ENCODE measurements at places on chromosomes 5 and 9.

GRCh38 chr9:108417726-108418125 is 438.1 kb downstream of the ACTL7B start:
- no peak for DNase-seq

- DNase-seq: no peak
Measured at GRCh38 chr5:166561759-166562158, 1729.7 kb upstream of the WWC1 start.

DNA sequence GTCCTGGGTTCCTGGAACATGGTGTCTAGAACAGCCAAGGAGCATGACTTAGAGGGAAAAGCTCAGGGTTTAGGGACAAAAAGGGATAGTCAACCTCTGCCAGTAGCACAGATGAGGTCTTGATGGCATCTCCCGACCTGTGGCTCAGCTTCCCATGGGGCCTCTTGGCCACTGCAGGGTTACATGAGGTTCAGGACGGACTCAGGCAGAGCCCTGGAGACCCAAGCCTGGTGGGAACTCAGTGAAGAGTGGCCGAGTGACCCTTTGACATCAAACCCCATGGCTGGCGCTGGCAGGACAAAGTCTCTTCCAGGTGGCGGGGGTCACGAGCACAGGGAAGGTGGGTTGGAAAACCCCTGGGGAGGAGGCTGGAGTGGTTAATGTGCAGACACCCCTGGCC is 57.8 kb downstream of the MTRR start:
- no peak for DNase-seq

DNA sequence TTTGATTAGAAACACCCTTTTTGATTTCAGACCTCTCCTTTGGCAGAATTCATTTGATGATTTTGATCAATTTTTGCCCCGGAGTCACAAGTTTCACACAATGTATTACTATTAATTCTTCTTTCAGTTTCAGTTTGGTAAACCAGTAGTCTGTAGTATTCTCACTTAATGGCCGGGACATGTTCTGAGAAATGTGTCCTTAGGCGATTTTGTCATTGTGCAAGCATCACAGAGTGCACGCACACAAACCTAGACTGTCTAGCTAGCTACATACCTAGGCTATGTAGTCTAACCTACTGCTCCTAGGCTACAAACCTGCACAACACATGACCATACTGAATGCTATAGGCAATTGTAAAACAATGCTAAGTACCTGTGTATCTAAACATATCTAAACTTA is 662.5 kb downstream of the IRX1 start:
- no peak for DNase-seq

GRCh38 chr5:157289164-157289819 is 23.4 kb downstream of the CYFIP2 start:
- DNase-seq: no peak

DNA sequence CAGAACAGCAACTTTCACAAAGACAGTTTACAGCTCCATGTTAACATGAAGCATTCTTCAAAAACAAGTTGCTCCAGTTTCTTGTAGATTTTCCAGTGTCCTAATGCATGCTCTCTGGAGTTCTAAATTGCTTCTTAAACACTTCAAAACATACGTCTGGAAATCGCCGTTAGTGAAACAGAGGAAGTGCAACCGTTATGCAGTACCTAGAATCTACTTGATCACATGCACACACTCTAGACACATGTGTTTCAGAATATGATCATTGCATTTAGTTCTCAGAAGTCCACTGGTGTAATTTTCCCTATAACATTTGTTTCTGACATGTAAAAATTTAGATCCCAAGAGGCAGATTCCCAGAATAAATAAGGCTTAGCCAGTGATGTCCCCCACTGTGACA is 41.1 kb upstream of the RUFY1 start:
- DNase-seq: no peak

- no peak for DNase-seq
Measured at GRCh38 chr5:83817591-83817990, 96.9 kb upstream of the HAPLN1 start.

DNA sequence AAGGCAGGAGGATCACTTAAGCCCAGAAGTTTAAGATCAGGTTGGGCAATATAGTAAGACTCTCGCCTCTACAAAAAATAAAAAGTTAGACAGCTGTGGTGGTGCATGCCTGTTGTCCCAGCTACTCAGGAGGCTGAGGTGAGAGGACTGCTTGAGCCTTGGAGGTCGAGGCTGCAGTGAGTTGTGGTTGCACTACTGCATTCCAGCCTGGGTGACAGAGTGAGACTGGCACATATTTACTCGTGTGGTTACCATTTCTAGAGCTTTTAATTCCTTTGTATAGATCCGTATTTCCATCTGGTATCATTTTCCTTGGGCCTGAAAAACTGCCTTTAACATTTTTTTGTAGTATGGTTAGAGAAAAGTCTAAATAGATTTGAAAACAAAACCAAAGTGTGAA is 7.8 kb downstream of the IL6ST start:
- DNase-seq: no peak

DNA sequence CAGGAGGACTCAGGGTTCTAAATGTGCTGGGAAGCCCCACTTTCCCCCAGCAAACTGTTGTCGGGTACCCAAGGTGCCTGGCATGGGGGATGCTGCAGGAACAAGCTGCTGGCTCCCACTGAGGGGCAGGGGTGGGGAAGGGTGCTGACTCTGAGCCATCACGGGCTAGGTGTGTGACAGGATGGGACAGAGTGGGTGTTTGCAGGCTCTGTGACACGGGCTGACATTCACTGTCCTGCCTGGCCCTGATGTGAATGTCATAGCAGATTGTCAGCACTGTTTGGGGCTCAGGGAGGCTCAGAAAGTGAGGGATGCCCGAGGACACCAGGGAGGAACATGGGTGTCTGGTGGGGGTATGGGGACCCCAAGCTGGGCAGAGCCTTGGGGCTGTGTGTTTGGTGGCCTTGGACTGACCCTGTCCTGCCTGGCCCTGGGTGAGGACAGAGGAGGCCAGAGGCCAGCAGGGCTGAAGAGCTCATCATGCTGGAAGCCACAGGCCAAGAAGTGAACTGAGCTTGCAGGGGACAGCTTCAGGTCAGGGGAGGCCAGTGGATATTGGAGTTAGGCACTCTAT is 20.6 kb downstream of the WNK2 start:
- no peak for DNase-seq

GRCh38 chr5:154351141-154351540 is 94.7 kb upstream of the SAP30L start:
- DNase-seq: no peak

DNA sequence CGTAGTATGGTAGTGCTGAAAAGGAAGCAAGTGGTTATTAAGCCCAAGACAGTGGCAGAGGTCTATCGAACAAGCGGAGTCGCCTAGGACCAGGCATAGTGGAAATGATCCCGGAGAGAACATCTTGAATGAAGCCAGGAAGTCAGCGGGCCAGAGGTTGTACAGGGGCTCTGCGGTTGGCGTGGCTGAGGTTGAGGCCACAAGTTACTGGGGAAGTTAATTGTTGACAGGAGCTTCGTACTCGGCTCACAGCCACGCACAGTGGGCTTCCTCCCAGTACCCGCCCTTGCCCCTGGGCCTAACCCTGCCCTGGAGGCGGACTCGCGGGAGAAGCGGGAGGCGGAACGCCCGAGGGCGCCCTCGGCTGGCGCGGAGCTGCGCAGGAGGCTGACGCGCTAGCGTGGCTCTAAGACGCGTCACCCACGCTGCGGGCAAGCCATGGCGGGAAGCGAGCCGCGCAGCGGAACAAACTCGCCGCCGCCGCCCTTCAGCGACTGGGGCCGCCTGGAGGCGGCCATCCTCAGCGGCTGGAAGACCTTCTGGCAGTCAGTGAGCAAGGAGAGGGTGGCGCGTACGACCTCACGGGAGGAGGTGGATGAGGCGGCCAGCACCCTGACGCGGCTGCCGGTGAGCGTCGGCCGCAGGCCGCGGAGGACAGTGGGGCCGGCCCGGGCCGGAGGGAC is at the start of gene FBXO4:
Gene FBXO4, plus strand, starts transcription at position 410 of the 683 bp plus-strand sequence. Its CDS starts 29 bp downstream, at position 439.
- DNase-seq: peak; percentile 95

GRCh38 chr5:132865668-132866341 is 464 bp downstream of the GDF9 start:
- DNase-seq: no peak

GRCh38 chr9:75102177-75102790 is 14.0 kb downstream of the OSTF1 start:
- no peak for DNase-seq

DNA sequence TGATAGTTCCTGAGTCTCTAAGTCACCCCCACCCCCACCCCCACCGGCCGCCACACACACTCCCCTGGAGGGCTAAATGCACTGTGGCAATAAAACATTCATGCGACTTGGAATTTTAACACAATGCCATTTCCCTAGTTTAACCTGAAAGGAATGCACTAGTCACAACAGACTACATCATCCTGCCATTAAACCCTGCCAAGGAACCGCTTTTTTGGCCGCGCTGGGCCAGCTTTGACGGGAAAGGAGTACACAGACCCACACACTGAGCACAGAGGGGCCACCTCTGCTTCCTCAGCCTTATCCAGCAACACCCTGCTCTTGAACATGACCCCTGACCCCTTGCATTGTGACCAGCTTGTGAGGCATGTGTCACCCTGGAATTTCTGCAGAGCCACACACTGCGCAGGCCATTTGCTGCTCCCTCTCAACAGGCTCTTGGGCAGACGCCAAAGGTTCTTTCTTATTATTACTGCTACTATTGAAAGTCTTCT is 165.3 kb downstream of the BNC2 start:
- DNase-seq: no peak

- DNase-seq: no peak
Measured at GRCh38 chr5:33538201-33538600, 97.4 kb downstream of the TARS1 start.

GRCh38 chr5:78594610-78595457 is 53.7 kb downstream of the LHFPL2 start:
- no peak for DNase-seq

GRCh38 chr9:97703437-97704344 is 6.6 kb upstream of the XPA start:
- no peak for DNase-seq

DNA sequence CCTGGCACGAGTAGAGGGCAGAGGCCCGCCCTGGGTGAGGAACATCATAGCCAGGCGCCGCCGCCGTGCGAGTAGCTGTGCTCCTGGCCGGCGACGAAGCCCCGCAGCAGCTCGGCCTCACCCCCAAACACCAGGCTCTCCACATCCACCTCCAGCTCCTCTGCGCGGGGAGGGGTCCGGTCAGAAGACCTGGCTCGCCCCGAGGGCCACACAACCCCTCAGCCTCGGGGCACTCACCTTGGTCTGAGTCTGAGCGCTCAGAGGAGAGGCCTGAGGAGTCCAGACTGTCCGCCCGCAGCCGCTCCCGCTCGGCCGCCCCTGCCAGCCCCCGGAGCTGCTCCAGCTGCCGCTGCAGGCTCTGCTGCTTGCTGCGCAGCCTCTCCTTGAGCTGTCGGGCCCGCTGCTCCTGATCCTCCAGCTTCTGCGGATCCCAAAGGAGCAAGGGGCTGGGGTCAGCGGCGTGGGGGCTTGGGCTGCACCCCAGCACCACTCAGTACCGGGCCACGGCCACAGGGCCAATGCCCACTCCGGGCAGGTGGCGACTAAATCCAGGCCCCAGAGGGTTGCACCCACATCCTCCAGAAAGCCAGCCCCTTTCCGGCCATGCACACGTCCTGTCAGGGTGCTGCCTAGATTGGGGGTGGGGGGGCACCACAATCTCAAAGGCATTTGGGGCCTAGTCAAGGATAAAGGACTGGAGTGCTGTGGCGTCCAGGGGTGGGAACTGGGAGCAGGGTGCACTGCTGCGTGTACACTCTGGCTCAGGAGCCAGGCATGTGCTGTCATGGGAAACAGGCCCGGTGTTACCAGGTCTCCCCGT is 3.9 kb downstream of the MXD3 start:
- no peak for DNase-seq

DNA sequence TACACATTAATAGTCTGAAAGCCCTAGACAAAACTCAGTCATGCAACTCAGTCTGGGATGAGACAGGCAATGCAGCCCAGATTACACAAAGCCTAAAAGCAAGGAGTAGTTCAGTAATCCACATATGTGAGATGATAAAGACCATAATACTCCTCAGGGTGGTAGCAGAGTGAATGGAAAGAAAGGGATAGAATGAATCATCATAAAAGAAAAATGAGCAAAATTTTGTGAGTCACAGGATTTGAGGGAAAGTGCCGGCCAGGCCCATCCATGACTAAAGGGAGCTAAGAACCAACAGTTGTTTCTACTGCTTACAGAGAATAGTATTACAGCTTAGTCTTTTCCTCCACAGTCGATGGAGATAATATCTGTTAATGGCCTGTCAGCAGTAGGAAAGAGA is 90.0 kb upstream of the POU5F2 start:
- no peak for DNase-seq

DNA sequence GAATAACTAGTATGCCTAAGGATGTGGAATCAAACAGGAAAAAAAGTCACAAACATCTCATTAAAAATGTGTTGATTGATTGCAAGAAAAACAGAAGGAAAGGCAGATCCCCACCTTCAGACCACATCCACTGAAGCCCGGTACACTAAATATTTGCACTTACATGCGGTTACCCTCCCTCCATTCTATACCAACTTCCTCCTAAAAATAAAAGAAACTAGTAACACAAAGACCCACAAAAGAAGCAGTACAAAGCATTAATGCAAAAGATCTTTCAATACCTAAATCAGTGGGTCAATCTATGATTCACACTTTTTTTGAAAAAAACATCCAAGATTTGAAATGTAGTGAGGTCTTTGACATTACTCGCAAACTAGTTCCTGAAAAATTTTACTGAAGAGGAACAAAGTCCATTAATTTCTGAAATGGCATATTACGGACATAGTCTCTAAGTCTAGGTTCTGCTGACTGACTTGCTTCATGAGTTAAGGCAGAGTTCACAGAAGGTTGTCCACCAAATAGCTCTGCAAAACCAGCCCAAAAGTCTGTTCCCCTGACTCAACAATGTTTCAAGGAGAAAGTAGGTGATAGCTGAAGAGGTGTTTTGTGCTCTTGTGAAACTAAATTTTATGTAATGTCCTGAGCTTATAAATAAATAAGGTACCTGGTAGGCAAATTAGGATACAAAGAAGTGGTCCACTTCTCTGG is 100.7 kb downstream of the PAM start:
- DNase-seq: no peak

DNA sequence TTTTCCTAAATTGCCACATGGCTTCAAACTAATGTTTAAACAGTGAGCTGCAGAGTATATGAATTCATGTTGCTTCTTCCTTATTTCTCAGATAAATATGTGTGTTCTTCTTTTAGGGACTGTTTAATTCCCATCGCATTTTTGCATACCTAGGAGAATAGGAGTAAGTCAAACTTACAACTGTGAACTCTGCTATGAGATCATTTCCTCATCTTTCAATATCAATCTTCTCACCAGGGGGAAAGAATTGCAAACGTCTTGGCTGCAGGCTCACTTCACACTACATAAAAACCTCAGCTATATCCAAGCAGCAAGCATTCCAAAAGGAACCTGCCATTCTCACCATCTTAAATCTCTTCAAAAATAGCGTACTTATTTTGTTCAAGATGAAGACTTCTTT is 271.0 kb downstream of the DNAH5 start:
- no peak for DNase-seq

- DNase-seq: no peak
Measured at GRCh38 chr5:101935086-101935485, 361.0 kb downstream of the SLCO4C1 start.

GRCh38 chr5:74839229-74839628 is 27.0 kb downstream of the FAM169A start:
- DNase-seq: no peak

- DNase-seq: no peak
Measured at GRCh38 chr5:10556893-10557746, 6.8 kb upstream of the ANKRD33B start.

All from activated effector memory CD4-positive, alpha-beta T cell treated with anti-CD3 and anti-CD28 coated beads, Interleukin-2, amount 50 U/mL, for 16 hours (primary cell).